ENCODE measurements at places on chromosomes 7 and 10.

GRCh38 chr10:3048119-3049019 is 19.0 kb upstream of the PFKP start:
- no peak for DNase-seq

GRCh38 chr10:127880557-127880956 is 12.2 kb downstream of the CLRN3 start:
- peak; percentile 67 for DNase-seq

DNA sequence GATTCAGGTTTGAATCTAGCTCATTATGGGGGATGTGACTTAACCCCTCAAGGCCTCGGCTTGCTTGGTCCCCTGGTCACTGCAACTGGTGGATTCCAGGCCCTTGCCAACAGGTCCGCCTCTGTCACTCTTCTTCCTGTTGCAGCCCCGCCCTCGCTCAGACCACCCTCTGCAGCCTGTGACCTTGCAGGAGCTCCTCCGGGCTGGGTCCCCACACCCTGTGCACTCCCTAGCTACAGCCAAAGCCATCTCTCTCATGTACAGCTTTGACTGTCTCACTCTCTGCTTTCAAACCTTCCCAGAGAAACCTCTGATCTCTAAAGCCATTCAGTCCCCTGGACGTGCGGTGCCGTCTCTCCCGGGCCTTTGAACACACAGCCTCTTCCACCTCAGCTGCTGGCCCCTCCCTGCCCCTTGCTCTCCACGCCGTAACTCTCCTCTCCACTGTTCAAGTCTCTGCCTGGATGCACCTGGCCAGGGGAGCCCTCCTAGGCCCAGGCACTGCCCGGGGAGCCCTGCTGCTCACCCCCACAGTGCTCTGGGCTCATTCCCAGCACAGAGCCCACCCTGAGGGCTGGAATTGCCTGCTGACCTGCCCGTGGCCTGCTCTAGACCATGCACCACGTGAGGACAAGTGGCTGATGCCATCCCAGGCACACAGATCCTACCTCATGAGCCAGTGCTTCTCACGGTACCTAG is 485.8 kb upstream of the FOXK1 start:
- DNase-seq, result no peak

GRCh38 chr7:106740806-106741205 is 79.8 kb upstream of the CCDC71L start:
- DNase-seq, result peak; percentile 55

DNA sequence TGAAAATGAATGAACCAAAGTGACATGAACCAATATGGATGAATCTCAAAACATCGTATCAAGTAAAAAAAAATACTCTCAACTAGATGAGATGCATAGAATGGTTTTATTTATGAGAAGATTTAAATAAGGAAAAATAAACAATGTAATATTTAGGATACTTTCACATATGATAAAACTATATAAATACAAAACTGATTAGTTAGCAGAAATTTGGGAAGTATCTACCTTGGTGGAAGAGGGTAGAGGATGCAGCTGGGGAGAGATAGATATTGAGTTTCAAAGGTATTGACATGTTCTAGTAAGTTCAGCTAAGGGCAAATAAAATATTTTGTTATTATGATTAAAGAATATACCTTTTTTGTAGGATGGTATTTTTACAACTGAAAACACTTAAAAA is 463.1 kb downstream of the SH2D4B start:
- no peak for DNase-seq

DNA sequence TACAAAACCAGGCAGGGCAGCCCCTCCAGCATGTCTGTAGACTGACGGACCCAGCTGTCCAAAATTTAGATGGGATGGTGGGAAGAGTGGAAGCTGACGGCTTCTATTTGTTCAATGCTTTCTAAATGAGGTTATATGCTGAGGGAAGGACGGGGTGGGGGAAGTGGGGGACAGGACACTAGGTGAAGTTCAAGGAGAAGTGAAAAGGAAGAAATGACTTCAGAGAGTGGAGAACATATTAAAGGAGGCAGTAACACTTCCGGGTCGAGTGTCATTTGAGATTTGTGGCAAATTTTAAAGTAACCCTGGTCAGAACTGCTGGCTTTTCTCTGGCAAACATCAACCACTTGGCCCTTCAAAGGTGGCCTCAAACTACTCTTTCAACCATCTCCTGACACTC is 9.4 kb downstream of the PIP4K2A start:
- no peak for DNase-seq

DNA sequence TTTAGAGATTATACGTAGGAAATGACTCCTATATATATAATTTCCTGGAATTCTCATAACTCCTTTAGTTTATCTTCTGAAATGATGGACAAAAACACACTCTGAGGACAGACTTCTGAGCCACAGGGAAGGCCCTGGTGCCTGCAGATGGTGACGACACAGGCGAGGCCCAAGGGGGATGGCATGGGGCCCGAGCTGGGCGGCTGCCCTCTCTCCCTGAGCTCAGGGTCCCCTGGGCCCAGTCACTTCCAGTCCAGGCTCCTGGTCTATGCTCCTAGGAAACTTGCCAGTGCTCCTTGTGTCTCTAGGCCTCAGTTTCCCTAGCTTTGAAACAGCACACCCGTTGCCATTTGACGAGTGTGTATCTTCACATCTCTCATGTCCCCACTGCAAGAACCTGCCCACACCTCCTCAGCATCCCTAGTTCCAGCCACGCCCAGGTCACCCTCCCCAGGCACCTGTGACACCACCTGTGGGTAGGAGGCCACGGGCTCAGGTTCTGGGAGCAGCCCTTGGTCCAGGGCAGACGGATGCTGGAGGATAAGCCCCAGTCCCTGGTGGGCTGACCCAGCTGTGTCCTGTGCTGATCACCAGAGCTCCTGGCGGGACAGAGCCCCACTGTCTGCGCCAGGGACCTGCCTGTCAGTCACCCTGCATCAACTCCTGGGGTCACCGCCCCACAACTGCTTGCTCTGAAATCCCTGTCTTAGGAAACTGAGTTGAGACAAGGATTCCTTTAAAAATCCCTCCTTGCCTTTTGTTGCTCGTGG is 23.4 kb upstream of the SHH start:
- DNase-seq, result no peak

DNA sequence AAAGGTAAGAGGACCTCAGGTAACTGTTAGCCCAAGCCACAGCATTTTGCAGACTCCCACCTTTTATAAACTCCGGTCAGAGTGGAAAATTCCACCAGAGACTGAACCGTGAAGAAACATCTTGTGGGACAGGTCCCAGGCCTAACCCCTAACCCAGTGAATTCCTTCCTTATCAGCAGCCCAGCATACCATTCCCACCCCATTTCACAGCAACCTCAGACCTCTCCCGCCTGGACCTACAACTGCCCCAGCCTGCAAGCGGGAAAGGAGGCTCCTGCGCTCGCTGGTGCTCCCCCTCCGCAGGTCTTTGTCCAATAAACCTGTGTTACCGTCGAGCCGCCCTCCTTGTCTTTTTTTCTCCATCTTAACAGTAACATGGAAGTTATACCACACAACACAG is 736.6 kb downstream of the MAGI2 start:
- no peak for DNase-seq

DNA sequence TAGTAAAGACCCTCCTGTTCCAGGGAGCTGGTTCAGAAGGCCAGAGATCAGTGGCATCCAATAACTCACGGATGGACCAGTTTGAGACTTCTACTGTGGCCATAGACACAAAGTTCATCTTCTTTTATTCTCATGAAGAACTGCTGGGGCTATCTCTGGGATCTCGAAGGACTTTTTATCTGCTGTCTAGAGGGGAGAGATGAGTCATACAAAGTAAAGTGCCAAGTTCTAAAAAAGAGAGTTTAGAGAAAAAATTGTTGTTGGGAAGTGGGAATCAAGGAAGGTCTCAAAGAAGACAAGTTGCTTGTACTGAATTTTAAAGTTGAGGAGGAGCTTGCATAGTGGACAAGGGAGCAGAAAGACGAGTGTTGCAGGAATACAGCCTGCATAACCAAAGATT is 8.0 kb upstream of the FAM221A start:
- no peak for DNase-seq

DNA sequence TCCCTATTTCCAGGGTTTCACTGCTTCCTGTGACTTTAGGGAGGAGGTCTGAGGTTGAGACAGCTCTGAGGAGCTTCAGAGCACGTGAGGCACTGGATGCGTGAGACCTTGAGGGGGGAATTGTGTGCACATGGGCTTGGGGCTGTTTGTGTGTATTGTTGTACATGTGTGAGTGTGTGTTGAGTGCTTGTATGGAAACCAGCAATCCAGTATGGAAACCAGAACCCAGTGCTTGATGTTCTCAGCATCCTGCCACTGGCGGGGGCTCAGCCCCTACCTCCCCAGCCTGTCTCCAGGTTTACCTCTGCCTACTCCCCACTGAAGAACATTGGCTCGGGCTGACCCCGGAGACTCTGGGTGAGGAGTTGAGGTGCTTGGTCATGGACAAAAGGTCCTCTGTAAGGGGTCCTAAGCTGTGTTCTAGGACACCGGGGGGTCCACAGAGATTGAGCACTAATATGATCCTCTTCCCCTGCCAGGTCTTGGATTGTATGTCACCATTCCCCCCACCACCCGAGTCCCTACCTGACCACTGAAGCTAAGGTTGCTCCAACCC is 20.8 kb downstream of the SFTPD start:
- no peak for DNase-seq

DNA sequence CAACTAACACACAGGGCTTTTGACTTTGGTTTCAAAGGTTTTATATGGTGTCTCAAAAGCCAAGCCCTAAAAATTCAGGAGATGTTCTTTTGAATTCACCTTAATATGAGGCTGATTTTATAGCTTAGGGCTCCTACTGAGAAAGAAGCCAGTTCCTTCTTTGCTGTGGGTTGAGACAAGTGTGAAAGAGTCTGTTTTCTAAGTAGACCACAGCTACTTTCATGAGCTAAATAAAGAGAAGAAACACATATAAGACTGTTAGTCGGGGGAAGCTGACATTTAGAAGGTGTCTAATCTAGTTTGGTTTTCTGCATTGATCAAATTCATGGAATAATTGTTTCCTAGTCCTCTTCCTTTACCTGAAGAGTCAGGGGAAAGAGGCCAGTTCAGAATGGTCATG is 332.1 kb upstream of the CELF2 start:
- DNase-seq, result no peak

DNA sequence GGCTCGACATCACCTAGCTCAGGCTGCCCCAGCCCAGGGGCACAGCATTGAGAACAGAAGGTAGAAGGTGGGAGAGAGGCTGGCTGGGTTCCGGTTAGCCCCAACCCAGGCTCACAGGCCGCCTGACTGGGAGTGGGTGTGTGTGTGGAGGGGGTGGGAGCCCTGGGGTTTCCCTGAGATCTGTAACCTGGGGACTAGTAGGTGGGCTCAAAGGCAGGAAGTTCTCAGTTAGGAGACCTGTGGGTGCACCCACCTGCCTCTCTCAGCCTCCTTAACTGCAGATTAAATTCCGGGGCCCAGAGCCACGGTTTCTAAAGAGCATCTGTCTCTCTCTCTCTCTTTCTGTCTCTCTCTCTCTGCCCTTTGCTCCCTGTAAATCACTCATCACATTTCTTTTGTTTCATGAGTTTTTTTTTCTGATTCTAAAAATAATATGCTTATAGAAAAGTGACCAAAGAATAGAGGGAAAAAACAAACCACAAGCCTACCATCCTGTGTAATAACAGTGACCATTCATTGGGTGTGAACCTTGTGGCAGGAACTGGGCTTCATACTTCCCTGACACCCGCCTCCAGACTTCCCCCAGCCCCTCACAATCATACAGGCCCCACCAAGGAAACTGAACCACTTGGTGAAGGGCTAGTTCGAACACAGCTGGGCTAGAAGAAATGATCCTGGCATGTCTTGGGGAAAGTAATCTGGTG is 83.4 kb upstream of the SMNDC1 start:
- DNase-seq, result peak; percentile 46

GRCh38 chr7:119421657-119422056 is 851.3 kb upstream of the KCND2 start:
- DNase-seq, result no peak

- peak; percentile 24 for DNase-seq
Observed at GRCh38 chr10:103646304-103646703, 152.8 kb downstream of the NEURL1 start.

GRCh38 chr10:91289305-91289704 is 68.8 kb downstream of the PCGF5 start:
- no peak for DNase-seq

DNA sequence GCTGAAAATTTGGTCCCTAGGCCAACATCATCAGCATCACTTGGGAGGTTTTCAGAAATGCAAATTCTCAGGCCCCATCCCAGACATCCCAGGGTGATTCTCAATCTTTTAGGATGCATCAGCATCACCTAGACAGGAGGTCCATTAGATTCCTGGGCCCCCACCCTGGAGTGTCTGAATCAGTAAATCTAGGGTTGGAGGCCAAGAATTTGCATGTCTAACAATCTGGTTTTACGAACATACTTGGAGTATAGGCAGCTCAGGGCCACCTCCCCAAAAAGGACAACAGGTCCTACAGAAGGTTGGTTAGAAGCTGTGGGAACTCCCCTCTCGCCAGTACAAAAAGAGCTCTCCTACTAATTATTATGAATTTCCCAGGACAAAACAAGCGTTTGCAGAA is 15.5 kb downstream of the ZC3HAV1 start:
- DNase-seq, result peak; percentile 15

DNA sequence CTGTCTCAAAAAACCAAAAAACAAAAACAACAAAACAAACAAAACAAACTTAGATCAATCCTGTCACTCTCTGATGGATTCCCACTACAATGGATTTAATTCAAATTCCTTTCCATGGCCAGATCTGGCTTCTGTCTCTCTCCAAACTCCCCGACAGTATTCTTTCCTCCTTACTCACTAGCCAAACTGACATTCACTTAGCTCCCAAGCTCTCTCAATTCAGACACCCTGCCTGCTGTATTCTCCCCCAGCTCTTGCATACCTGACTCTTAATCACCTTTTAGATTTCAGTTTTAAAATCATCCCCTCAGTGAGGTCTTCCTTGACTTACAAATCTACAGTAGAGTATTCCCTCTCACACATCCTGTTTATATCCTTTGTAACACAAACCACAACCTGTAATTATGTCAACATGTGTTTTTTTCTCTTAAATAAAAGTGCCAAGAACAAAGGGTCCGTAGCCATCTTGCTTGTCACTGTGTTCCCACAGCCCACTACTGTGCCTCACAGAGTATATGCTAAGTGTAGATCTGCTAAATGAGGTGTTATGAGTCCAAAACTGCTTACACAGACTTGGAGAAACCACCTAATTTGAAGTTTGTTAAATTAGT is 14.4 kb downstream of the HERPUD2 start:
- DNase-seq, result no peak

DNA sequence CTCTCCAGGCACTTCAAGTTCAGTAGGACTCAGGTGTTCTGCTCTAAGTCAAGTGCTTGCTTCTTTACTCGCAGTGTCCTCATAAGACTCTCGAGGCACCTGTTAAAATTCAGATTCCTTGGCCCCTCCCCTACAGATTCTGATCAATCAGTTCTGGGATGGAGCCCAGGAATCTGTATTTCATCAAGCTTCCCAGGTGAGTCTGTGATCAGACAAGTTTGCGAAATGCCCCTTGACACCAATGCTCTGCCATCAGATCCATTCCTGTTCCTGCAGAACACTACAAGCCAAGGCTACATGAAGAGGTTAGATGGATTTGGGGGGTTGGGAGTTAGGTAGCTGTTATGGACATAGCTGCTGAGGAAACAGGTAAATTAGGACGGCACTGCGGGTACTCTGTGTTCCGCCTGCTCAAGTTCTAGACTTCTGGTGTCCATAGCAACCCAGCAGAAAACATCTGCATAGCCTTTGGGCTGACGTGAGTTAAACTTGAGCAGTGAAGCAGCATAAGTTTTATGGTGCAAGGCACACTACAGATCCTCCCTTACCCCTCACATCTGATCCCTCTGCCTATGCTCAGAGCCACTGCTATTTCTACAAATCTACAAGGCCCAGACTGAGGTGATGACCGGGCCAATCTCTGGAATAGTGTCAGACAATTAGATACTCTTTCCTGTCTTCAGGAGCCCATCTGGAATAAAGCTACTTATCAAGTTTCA is 6.8 kb upstream of the NCOA4 start:
- DNase-seq, result no peak

Data from suppressor macrophage treated with lipopolysaccharide for 1 hour (primary cell).